Kidney epithelial cell (primary cell): ENCODE measurements at places on chromosomes 2 and 18.

DNA sequence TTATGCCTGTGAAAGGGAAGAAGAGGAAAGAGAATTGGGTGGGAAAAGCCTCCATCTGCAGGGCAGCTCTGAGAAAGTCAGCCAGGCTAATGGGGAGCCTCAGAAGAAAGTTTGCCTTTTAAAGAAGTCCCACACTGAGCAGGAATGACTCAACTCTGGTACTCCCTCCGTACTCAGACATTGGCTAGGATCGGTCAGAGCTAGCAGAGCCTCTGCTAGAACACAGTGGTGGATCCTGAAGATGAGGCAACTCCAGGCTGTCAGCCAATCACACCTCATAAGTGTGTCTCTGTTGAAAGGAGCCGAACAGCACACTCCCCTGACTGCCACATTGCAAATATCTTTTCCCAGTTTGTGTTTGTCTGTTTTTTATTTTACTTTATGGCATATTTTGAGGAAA, 96.9 kb downstream of the HNRNPLL start:
- no peak for DNase-seq

DNA sequence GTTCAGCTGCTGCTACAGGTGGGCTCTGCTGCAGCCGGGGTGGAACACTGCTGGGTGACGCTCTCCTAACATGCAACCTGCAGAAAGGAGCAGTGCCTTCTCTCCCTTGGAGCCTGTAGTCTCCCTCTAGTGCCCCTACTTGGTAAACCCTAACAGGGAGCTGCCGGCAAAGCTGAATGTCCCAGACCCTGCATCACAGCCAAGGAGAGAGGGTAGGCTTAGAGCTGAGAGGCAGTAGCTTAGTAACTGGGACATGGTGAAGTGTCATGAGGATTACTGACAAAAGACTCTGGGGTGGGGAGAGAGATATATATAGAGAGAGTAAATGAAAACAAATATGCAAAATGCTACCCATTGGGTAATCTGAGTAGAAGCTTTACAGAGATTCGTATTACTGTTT, 9.9 kb downstream of the NCAPH start:
- no peak for DNase-seq

- no peak for DNase-seq
These were observed 52.5 kb downstream of the TMEM247 start for GRCh38 chr2:46531863-46532262.

DNA sequence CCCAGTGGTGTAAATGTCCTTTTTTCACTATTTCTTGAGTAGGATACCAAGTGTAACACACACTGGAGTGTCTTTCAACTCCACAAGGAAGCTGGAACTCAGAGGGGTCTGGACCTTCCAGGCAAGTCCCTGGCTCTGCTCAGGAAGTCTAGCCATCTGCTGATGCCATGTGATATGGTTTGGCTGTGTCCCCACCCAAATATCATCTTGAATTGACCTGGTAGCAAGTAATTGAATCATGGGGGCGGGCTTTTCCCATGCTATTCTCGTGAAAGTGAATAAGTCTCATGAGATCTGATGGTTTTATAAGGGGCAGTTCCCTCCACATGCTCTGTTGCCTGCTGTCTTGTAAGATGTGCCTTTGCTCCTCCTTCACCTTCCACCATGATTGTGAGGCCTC, 99.4 kb upstream of the CDC42EP3 start:
- DNase-seq: no peak

DNA sequence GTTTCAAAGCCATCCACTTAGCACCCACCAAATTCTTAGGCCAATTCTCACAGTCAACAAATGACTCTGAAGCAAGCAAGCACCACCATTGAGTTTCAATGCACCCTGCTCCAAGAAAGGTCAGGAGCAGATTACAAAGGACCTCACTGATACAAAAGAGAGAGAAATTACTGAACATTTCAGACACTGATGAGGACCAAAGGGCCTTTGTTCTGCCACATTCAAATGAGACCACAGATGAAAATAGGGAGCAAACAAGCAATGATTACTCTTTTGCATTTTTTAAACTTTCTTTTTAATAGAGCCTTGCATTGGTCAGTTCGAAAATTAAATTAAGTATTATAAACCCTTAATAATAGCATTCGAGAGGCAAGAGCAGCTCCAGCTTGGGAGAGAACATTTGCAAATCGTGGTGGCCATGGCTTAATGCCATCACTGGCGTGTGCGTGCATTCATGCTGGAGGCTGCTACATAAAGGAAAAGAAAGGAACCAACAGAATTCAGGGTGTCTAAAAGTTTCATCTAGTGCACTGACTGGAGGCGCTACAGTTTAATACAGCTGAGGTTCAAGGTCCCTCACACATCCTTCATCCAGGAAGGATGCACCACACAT, 87.5 kb downstream of the KLF7 start:
- no peak for DNase-seq
